Lung (tissue), 17 donors: ENCODE measurements at places on chromosomes 2 and 18.

GRCh38 chr2:240619506-240620148 is 5.7 kb upstream of the GPR35 start:
- no peak overlapping the region for H3K27ac ChIP-seq
- no peaks in the 10 kb centered on the region for H3K27me3 ChIP-seq
- H3K4me3 ChIP-seq: no peak overlapping the region
- H3K36me3 ChIP-seq: no peaks in the 10 kb centered on the region
- peaks cover 14% of the 10 kb centered on the region for H3K4me1 ChIP-seq

DNA sequence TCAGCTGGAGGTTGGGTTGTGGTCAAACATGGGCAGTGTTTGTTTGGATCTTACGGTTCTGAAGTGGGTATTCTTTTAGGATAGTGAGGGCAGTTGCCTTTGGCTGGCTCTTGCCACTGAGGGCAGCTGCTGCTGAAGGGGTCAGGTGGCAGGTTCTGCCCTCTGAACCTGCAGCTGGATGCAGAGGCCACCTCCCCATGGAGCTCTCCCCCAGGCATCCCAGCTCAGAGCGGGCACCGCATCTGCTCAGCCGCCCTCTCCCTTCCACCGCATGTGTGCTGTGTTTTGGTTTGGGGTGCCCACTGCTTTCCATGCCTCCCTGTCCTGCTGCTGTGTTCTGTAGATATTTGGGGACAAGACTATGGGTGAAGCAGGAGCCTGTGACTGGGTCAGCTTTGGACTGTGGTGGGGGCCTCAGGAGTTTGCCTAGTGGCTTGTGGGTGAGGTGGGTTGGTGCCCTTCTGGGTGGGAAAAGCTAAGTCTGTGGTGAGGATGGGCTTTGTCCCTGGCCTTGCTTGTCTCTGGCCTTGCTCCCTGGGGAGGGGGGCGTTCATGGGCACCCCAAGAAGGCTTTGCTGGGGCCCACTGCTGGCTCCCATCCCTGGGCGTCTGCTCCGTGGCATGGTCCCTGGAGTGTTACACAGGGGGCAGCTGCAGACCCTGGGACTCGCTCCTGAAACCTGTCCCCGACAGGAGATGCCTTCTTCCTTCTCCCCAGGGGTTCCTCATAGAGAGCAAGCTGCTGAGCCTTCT is 28.5 kb downstream of the OTOF start:
- H3K36me3 ChIP-seq: no peaks in the 10 kb centered on the region
- no peak overlapping the region for H3K27ac ChIP-seq
- no peaks in the 10 kb centered on the region for H3K27me3 ChIP-seq
- DNase-seq: no peak
- no peak overlapping the region for H3K4me3 ChIP-seq

- no peaks in the 10 kb centered on the region for H3K4me1 ChIP-seq
- no peaks in the 10 kb centered on the region for H3K27me3 ChIP-seq
- DNase-seq: peak; percentile 55
- H3K4me3 ChIP-seq: no peak overlapping the region
- H3K27ac ChIP-seq: no peak overlapping the region
Observed at GRCh38 chr2:179751163-179751809, 110.1 kb downstream of the ZNF385B start.

GRCh38 chr2:147351784-147352183 is 493.0 kb upstream of the ACVR2A start:
- no peak overlapping the region for H3K4me3 ChIP-seq
- DNase-seq: no peak
- H3K27ac ChIP-seq: no peak overlapping the region
- H3K4me1 ChIP-seq: peaks cover 3% of the 10 kb centered on the region
- H3K36me3 ChIP-seq: no peaks in the 10 kb centered on the region

DNA sequence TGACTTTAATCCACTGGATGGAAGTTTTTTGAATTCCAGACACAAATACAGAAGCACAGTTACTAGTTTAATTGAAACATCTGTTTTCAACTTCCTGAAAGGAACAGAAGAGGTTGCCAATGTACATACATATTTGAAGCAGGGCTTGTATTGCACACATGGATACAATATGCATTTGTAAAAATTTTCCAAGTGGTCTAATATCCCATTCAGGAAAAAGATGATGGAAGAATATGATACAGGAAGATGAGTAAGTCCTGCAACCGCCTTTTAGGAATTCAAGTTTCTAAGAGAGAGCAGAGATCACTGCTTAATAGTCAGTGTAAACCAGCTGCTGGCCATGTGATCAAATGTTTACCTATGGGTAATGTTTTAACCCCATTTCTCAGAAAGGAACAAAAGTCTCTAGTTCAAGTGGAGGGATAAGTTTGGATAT is 265.4 kb downstream of the TRIB2 start:
- DNase-seq: no peak
- no peaks in the 10 kb centered on the region for H3K4me1 ChIP-seq
- H3K27ac ChIP-seq: no peak overlapping the region
- H3K27me3 ChIP-seq: no peaks in the 10 kb centered on the region

DNA sequence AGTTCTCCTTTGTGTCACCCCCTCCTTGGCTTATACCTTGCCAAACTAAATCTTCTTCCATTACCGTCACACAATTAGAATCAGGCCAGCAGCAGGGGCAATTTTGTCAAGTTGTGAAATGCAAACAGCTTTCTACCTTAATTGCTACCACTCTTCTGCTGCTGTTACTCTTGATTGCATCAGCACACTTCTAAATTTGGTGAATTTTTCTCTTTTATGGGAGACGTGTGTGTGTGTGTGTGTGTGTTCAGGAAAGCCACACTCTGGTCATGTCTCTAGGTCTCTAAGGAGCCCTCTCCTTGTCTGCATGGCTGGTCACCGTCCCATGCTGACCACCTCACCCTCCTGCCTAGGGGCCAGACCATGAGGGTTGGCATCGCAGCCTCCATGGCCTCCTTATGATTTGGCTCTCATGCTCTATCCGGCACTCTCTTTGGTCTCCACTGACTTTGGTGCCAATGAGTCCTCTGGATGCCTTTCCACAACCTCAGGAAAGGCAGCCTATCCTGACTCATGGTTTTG is 87.7 kb downstream of the GATA6 start:
- H3K27ac ChIP-seq: no peak overlapping the region
- no peaks in the 10 kb centered on the region for H3K27me3 ChIP-seq
- no peaks in the 10 kb centered on the region for H3K4me1 ChIP-seq
- no peak for DNase-seq

- H3K4me3 ChIP-seq: no peak overlapping the region
- no peak for DNase-seq
- H3K36me3 ChIP-seq: no peaks in the 10 kb centered on the region
Observed at GRCh38 chr2:174595116-174595809, 2.3 kb downstream of the WIPF1 start.

GRCh38 chr2:127128445-127128904 is 21.5 kb upstream of the BIN1 start:
- H3K27me3 ChIP-seq: no peaks in the 10 kb centered on the region
- H3K27ac ChIP-seq: no peak overlapping the region
- H3K4me1 ChIP-seq: no peaks in the 10 kb centered on the region
- DNase-seq: peak; percentile 38
- H3K36me3 ChIP-seq: no peaks in the 10 kb centered on the region

- H3K27me3 ChIP-seq: no peaks in the 10 kb centered on the region
- no peaks in the 10 kb centered on the region for H3K36me3 ChIP-seq
- H3K4me3 ChIP-seq: no peak overlapping the region
- no peak overlapping the region for H3K27ac ChIP-seq
- peaks cover 1% of the 10 kb centered on the region for H3K4me1 ChIP-seq
- DNase-seq: no peak
Observed at GRCh38 chr2:176415937-176416499, 146.8 kb downstream of the MTX2 start.

DNA sequence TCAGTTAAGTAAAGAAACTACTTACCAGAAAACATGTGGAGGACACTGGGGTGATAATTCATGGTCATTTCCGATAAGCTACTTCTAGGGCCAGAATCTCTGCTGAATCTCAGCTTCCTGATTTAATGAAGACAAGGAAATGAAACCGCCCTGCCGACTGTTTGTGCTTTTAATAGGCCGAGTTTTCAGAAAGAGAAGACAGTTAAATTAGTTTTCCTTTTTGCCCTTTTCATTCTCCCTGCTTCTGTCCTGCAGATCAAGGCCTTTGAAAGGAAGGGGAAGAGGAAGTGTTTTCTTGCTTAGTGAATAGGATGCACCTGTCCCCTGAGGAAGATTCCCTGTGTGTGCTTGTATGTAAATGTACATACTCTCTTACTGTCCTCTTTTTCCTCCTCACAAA is 126.6 kb downstream of the SH3RF3 start:
- DNase-seq: no peak
- H3K4me1 ChIP-seq: no peaks in the 10 kb centered on the region
- H3K27me3 ChIP-seq: no peaks in the 10 kb centered on the region
- H3K27ac ChIP-seq: no peak overlapping the region
- H3K4me3 ChIP-seq: no peak overlapping the region
- H3K36me3 ChIP-seq: no peaks in the 10 kb centered on the region

DNA sequence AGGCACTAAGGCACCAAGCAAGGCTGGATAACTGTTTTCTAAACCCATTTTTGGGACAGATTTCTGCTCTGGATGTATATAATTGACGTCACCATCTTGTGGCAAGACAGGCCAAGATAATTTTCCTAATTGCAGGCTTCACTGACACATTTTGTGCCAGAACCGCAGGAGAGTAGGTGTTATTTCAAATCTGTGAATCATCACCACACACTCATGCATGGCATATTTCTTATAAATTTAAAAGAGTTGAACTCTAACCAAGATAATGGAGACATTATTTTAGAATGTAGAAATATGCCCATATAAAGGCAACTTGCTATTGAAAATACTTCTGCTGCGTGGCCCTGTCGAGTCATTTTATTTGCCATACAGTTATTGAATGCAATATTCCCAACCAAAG is 68.3 kb upstream of the ACYP2 start:
- H3K27me3 ChIP-seq: no peaks in the 10 kb centered on the region
- H3K36me3 ChIP-seq: peaks cover 2% of the 10 kb centered on the region
- no peak for DNase-seq
- H3K4me3 ChIP-seq: no peak overlapping the region

- no peak for DNase-seq
- H3K4me1 ChIP-seq: no peaks in the 10 kb centered on the region
- no peaks in the 10 kb centered on the region for H3K27me3 ChIP-seq
- H3K27ac ChIP-seq: no peak overlapping the region
- H3K4me3 ChIP-seq: no peak overlapping the region
Observed at GRCh38 chr2:167749016-167749415, 498.4 kb downstream of the STK39 start.

GRCh38 chr2:241390301-241391206 is 34.5 kb downstream of the FARP2 start:
- no peaks in the 10 kb centered on the region for H3K36me3 ChIP-seq
- no peak overlapping the region for H3K27ac ChIP-seq
- DNase-seq: no peak
- H3K4me1 ChIP-seq: peaks cover 4% of the 10 kb centered on the region
- H3K27me3 ChIP-seq: no peaks in the 10 kb centered on the region
- H3K4me3 ChIP-seq: no peak overlapping the region

GRCh38 chr2:2014251-2014771 is 270.0 kb upstream of the PXDN start:
- H3K4me1 ChIP-seq: no peaks in the 10 kb centered on the region
- no peaks in the 10 kb centered on the region for H3K36me3 ChIP-seq
- H3K27ac ChIP-seq: no peak overlapping the region
- H3K27me3 ChIP-seq: no peaks in the 10 kb centered on the region

DNA sequence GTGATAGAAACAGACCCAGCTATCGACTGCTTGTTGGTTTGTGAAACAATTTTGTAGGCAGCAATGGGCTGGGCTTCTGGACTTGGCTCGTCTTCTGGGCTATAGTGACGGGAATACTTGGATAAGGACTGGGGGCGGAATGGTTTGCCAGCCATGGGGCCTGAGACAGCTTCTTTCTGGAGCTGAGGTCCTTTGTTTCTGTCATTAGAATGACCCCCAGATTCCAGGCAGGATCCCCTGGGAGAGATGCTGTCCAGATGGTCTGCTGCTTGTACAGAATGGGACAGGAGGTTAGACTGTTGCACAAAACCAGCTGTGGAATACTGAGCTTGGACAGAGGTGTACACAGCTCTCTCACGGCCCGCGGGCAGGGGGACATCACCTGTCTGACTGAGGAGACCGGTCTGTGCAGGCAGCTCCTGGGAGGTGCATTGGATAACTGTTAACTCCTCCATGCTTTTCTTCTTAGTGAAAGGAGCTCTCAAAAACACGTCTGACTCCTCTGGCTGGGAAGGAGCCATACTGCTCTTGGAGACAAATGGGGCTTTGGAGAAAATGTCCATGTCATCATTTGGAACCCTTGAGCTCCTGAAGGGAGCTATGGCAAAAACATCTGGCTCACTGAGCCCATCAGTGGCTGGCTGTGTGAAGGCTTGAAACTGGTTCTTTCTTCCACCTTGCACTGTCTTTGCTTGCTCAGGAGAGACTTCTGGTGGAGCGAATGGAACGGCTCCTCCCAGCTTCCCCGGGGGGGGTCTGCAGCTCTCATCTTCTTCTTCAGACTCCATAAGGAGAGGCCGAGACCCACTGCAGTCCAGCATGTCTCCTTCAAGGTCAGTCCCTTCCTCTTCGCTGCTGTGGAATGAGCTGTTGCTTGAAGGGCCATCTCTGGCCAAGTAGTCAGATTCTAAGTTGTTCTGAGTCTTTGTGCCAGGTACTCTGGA is 28.6 kb upstream of the NFU1 start:
- no peak overlapping the region for H3K4me3 ChIP-seq
- no peaks in the 10 kb centered on the region for H3K27me3 ChIP-seq
- no peak for DNase-seq
- no peaks in the 10 kb centered on the region for H3K4me1 ChIP-seq
- peaks cover 3% of the 10 kb centered on the region for H3K36me3 ChIP-seq

DNA sequence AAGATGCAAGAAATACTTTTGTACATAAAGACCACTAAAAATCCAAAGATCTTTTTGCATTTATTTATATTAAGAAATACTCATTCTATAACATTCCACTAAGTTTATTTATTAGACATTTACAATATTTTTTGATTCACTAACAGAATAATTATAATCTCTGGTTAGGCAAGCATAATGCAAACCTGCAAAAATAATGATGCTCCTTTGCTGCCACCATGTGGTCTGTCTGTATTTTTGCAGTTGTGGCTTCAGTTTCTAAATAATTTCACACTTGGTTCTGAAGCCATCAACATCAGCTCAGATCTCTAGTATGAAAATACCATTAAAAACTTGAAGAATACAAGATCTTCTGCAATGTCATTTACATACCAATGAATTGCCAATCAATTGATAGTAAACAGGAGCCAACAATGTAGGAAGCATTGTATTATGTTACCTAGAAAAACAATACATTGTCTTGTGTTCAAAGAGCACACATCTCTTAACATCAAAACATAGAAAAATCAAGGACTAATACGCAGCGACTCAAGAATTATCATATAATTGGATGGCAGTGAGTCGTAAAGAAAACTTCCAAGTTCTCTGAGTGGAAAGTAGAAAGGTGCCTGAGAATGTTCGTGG is 28.8 kb upstream of the WDR75 start:
- peak; percentile 91 for DNase-seq
- H3K36me3 ChIP-seq: no peaks in the 10 kb centered on the region
- peaks cover 7% of the 10 kb centered on the region for H3K4me1 ChIP-seq
- H3K4me3 ChIP-seq: no peak overlapping the region
- H3K27me3 ChIP-seq: no peaks in the 10 kb centered on the region
- H3K27ac ChIP-seq: no peak overlapping the region
